ENCODE measurements at places on chromosomes 3 and 15.
A peak's percentile ranks its signal among the peaks of the same experiment; 100 is the strongest.

- DNase-seq, result no peak
Observed at GRCh38 chr15:91050128-91050455, 27.7 kb upstream of the VPS33B start.

DNA sequence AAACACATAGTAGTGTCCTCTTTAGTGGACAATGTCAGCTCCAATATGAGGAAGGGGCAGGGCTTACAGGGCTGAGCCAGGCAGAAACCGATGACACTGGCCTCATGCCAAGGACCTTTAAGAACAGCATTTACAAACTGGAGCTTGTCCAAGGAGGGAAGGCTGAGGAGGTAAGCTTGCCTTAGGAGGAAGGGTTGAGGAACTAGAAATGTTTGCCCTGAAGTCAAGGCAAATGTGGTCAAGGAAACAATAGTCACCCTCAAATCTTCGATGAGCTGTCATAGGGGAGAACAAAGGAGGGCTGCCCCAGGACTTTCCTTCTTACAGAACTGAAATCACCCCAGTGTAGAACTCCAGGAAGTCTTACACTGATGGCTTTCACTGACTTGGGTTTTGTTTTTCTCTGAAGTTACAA, 136.4 kb downstream of the LIPC start:
- DNase-seq, result no peak

DNA sequence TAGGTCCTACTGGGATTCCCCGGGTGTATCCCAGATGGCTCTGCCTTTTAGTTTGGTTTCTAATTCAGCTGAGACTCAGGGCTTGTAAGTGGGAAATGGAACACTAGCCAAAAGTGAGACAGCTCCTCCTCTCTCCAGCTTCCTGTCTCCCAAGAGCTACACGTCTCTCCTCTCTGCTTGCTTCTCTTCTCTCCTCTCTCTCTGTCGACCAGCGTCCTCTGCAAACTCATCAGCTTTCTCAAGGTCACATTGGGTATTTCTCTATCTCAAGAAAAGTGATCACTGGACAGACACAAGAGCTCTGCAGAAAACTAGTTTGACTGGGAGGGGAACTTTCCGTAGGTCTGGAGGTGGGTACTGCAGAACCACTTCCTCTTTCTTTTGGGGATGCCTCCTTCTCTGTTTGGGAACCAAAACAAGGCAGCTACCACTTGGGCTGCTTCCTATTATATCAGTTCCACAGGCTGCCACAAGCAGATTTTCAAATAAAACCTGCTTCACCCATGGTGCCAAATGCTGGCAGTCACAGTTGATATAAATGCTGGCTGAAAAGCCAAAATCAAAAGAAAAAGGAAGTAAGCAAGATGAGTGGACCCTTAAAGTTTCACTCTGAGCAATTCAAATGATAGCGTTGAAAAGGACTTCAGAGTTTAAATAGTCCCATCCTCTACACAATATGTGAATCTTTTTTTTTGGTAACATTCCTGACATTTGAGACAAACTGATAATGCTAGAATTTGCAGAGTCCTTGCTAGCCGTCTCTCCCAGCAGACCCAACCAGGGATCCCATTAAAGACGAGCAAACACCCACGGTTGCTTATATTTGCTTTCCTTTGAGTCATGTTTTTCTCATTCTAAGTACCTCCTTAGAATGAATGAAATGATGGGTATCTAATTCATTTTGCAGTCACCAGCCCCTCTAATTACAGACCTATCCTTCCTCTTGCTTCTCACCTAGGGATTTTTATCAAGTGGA, 7.2 kb upstream of the DYNC1LI1 start:
- peak; percentile 66 for DNase-seq

- DNase-seq, result no peak
Observed at GRCh38 chr3:114764056-114764492, 383.0 kb downstream of the ZBTB20 start.

- no peak for DNase-seq
Observed at GRCh38 chr3:187484547-187485295, 116.5 kb downstream of the RTP4 start.

GRCh38 chr15:77044228-77045042, 26.5 kb downstream of the TSPAN3 start:
- no peak for DNase-seq

GRCh38 chr3:66439666-66440344, 61.0 kb downstream of the LRIG1 start:
- no peak for DNase-seq

- DNase-seq, result no peak
Observed at GRCh38 chr3:152713989-152714388, 120.9 kb upstream of the P2RY1 start.

GRCh38 chr3:111824351-111824750, 34.7 kb upstream of the PHLDB2 start:
- DNase-seq, result no peak

DNA sequence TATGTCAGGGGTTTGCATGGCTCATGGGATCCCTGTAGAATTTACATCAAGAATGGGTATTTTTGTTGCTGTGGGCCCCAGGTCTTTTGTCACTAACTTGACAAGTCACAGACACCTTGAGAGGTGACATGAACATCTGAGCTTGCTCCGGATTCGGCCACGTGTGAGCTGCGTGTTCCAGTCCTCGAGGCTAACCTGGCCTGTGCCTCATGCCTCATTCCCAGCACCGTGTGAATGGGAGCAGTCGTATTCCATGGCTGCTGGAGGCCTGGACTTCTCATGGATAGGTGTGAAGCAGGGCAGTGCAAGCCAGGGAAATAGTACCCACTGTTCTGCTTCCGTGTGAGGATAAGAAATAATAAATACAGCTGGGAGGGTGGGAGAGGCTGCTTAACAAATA, 423.5 kb downstream of the OCA2 start:
- no peak for DNase-seq

DNA sequence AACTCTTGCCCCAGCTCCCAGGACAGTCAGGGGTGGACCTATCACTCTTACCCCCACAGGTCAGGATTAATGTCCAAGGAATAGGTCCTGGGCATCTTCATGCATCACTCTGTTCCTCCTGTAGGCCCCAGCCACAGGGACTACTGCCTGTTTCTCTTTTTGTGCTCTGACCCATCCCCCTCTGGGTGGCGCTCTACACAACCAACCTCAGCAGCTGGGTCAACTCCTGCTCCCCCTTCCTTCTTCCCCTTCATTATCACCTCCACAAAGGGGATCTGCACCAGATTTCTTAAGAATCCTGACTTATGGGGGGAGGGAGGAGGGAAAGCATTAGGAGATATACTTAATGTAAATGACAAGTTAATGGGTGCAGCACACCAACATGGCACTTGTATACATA, 12.2 kb upstream of the TRANK1 start:
- no peak for DNase-seq

GRCh38 chr3:28951772-28952556, 328.9 kb upstream of the RBMS3 start:
- DNase-seq, result no peak

DNA sequence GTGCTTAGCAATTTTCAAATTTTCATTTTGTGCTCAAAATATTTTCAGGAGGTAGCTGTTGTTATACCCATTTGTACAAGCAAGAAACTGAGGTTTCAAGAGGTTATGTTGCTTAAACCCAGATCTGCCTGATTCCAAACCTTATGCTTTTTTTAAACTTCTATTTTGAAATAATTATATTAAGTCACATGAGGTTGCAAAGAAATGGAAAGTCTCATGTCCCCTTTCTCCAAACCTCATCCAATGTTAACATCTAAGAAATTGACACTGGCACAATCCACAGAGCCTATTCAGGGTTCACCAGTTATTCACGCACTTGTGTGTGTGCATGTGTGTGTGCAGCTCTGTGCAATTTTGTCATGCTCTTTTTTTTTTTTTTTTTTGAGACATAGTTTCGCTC, 35.1 kb downstream of the B3GNT5 start:
- DNase-seq, result no peak

DNA sequence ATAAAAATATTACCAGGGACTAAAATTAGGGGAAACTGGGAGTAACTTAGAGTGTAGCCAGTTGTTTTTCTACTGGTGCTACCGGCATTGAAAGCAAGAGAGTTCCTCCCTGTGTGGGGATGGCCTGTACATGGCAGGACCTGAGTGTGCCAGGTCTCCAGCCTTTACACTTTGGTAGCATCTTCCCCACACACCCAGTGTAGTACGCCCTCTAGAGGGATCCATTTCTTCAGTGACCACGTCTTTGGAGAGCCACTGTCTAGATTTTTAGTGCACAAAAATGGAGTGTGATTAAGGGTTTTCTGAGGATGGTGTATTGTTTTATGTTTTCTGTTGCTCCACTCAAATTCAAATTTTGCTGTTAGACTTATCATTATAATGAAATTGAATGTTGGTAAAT, 507.0 kb upstream of the TPRG1 start:
- DNase-seq, result no peak

DNA sequence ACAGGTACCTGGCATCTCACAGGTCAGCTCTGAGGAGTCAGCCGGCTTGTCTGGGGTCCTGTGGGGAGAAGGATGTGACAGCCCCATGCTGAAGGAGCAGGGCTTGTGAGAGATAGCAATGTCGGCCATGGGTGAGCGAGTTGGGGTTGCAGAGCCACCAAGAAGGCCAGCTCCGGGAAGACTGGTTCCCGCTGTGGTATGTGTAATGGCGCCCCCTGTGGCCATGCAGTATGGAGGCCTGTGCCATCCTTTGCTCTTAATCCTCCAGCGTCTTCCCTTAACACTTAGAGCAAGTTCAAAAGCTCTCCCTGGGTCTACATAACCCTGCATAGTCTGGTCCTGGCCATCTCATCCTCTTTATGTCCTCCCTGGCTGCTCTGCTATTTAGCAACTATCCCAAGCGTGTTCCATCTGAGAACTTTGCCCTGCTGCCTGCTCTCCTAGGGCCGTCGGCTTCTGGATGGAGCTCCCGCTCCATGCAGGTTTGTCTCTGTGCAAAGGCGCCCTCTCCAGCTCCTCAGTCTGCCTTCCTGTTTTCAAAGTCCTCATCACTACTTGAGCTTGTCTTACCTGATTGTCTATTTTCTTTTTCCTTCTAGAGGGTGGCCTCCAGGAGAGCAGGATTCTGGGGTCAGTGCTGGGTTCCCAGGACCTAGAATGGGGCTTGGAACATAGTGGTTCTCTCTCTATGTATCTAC, 40.8 kb upstream of the IQCF6 start:
- no peak for DNase-seq

DNA sequence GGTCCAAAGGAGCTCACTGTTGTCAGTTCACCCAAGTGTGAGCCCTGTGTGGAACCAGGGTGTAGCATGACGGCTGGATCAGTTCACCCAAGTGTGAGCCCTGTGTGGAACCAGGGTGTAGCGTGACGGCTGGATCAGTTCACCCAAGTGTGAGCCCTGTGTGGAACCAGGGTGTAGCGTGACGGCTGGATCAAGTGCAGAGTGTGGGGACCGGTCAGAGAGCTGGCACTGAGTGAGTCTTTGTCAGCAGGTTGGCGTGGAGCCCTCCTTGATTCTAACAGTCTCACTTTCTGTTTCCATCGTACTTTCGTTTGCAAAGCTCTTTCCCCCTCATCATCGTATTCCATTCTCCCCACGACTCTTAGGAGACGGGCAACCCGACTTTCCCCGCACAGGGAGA, 57.9 kb upstream of the DLG1 start:
- DNase-seq, result no peak

- no peak for DNase-seq
Observed at GRCh38 chr15:70048198-70048565, 49.5 kb downstream of the TLE3 start.

- DNase-seq, result no peak
Observed at GRCh38 chr3:185188816-185189215, 36.0 kb upstream of the C3orf70 start.

DNA sequence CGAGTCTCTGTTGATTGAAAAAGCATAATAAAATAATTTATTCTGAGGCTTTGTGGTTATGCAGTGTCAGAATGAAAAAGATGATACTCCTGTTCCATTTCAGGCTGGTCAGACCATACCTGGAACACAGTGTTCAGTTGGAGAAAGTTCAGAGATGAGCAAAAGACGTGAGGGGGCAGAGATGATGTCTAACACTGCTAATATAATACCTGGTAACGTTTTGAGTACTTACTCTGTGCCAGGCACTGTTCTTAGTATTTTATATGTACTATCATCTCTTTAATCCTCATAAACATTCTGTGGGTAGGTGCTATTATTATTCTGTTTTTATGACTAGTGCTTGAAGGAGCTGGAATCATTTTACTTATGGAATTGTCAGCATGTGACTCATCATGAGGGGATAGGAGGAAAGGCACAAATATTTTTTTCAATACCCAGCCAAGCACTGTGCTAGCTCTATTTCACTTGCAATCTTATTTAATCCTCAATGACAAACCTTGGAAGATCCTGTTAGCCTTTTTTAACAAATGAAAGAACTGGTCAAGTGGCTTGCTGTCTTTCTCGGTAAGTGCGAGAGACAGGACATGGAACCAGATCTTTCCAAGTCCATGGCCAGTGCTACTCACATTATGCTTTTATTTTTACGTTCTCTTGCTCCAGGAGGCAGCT, 31.8 kb downstream of the IQGAP1 start:
- DNase-seq, result peak; percentile 19

GRCh38 chr3:24929521-24929920, 434.9 kb upstream of the THRB start:
- DNase-seq, result no peak

DNA sequence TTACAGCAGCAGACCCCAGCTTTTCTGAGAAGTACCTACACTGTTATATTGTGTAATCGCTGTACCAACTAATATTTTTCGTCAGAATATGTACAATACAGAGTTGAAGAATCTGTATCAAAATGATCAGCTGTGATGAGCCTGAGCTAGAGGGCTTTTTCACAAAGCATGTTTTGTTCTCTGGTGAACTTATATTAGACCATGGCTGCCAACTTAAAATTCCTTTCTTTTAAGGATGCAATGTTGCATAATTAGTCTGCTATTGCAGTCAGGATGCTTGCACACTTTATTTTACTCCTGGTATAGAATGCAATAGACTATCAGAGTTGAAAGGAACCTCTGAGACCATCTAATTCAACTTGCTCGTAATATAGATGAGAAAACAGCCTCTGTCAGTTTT, 127.8 kb downstream of the RBMS3 start:
- DNase-seq, result no peak

DNA sequence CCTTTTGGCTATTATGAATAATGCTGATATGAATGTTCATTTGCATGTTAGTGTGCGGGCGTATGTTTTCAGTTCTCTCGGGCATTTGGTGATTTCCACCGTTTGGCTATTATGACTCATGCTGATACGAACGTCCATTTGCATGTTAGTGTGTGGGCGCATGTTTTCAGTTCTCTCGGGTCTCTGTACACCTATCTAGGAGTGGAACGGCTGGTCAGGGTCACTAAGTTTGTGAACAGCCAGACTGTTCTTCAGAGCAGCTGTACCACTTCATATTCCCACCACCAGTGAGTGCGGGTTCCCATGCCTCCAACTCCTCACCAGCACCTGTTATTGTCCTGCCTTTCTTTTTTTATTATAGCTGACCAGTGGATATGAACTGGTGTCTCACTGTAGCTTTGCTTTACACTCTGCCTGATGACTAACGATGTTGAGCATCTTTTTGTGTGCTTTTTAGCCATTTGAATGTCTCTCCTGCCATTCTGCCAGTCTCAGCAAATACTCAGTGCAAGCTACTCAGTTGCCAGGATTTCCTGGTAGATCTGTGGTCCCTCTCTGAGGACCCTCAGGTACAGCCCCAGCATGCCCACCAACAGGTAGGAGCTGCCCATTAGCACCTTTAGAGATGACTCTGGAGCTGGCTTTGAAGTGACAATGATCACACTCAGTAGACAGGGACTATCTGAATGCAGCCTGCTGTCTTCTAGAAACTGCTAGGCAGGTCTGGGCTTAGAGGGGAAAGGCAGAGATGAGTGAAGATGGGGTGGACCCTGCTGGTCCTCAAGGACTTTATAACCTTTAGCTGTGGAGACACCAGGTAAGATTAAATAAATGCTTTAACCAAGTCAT, 141.1 kb downstream of the XXYLT1 start:
- DNase-seq, result peak; percentile 99
